ENCODE measurements at places on chromosomes 16 and 17. TPM values are rescaled to one million over a fixed set of nuclear protein-coding genes. Genes with fewer than 3 reads are reported as not detected.

ARHGAP23 gene
- total RNA-seq, result 60.0 TPM

TOP2A gene
- total RNA-seq, result 49.6 TPM

LDHD gene
- 0.31 TPM for total RNA-seq

NPTX1 gene
- 163 TPM for total RNA-seq

UMOD gene
- not detected for total RNA-seq

CDC6 gene
- total RNA-seq, result 20.2 TPM

SLC35G6 gene
- not detected for total RNA-seq

Data from aortic smooth muscle cell (primary cell).